ENCODE measurements at places on chromosomes 2 and 18. TPM values are rescaled to one million over a fixed set of nuclear protein-coding genes. Genes with fewer than 3 reads are reported as not detected.

- no peak for DNase-seq
Observed at GRCh38 chr2:216950547-216950946, 90.7 kb upstream of the TNP1 start.

- DNase-seq: no peak
Observed at GRCh38 chr2:197873293-197873701, 68.9 kb downstream of the PLCL1 start.

DNA sequence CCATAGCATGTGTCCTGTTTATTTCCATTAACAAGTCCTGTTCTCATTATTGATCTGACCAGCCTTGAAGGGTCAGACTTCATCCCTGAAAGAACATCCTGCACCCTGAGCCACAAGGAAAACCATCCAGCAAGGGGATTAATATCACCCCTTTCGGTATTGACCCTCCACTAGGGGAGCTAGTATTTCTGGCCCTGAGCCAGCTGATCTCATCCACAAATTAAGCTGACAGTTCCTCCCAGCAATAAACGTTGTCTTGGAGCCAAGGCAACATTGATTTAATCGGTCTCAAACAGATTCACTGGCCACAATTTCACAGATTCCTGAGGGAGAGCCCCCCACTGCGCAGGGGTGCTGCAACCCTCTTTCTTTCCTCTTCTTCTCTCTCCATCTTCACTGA, 353.1 kb upstream of the FANCL start:
- DNase-seq: no peak

GRCh38 chr2:62309465-62310091, 113.7 kb downstream of the B3GNT2 start:
- DNase-seq: no peak

- no peak for DNase-seq
Observed at GRCh38 chr18:56291294-56291693, 347.1 kb downstream of the TXNL1 start.

DNA sequence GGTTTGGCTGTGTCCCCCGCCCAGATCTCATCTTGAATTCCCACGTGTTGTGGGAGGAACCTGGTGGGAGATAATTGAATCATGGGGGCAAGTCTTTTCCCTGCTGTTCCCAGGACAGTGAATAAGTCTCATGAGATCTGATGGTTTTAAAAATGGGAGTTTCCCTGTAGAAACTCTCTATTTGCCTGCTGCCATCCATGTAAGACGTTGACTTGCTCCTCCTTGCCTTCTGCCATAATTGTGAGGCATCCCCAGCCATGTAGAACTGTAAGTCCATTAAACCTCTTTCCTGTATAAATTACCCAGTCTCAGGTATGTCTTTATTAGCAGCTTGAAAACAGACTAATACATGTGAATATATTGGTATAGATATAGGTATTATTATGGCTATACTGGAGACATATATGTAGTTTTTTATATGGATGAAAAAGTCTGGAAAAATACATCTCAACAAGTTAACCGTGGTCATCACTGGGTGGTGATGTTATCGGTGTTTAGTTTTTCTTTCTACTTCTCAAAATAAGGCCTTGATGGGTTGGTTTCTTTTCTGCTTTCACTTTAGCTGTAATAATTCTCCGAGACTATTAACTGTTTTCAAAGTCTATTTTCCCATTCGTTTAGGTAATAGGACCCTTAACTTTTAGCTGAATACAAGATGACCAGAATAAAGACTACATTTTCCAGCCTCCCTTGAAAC, 39.1 kb upstream of the NCOA1 start:
- no peak for DNase-seq

The FECH gene
- 37.7 TPM for polyA plus RNA-seq

The RBKS gene
- polyA plus RNA-seq: 6.3 TPM

The LYG1 gene
- 3.1 TPM for polyA plus RNA-seq

The SPATS2L gene
- polyA plus RNA-seq: 151 TPM

Data from left renal pelvis (tissue), 4 donors.